HT1080 (cell line): ENCODE measurements at places on chromosomes 2 and 18. TPM values are rescaled to one million over a fixed set of nuclear protein-coding genes. Genes with fewer than 3 reads are reported as not detected.

REG1A gene
- total RNA-seq = not detected in 2 replicates

EPG5 gene
- 10.2 and 12.7 TPM in 2 replicates for total RNA-seq

TGFA gene
- total RNA-seq = 25.8 and 28.2 TPM in 2 replicates

RPRM gene
- not detected in 2 replicates for total RNA-seq

ATP6V1B1 gene
- total RNA-seq = not detected in 2 replicates

RFX8 gene
- total RNA-seq = 8.1 and 10.6 TPM in 2 replicates
